ENCODE measurements at places on chromosomes 7 and 10.

GRCh38 chr10:96789571-96790108 lies 42.5 kb upstream of the LCOR start:
- peak; percentile 43 for DNase-seq

GRCh38 chr10:15037691-15038090 lies 6.1 kb upstream of the OLAH start:
- no peak for DNase-seq

GRCh38 chr7:149257146-149257545 lies 4.8 kb upstream of the ZNF783 start:
- DNase-seq: peak; percentile 3

DNA sequence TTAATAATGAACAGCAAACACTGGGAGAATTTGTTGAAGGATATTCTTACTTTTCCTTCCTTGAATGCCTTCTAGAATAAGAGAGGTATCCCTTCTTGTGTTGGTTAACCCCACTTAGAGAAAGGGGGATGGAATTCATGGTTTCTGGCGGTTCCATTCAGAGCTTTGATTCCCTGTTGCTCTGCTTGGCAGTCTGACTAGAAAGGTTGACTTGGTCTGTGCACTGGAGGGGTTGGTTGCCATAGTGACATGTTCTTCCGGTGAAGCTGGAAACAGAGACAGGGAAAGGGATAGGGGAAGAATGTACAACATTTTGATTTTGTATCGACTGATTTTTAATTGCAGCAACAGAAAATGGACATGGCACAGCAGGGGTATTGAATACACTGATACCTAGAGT lies 2.5 kb downstream of the TMEM178B start:
- DNase-seq: no peak

GRCh38 chr10:127496035-127496434 lies 53.1 kb upstream of the NPS start:
- peak; percentile 5 for DNase-seq
